NCI-H2081 (cell line): ENCODE measurements at places on chromosomes 6 and 20.

DNA sequence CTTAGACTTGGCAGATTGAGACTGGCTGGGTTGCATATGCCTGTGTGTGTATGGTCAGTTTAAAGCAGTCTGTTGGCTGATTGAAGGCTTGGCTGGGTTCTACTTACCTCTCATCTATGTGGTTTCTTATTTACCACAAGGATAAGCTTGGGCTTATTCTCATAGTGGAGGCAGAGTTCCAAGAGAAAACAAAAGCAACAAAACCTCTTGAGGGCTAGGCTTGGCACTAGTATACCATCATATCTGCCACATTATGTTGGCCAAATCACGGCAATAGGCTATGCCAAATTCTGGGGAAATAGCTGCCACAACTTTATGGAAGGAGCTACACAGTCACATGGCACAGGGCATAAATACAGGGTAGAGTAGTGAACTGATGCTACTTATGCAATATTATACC is 714.1 kb downstream of the CBLN4 start:
- DNase-seq: no peak

DNA sequence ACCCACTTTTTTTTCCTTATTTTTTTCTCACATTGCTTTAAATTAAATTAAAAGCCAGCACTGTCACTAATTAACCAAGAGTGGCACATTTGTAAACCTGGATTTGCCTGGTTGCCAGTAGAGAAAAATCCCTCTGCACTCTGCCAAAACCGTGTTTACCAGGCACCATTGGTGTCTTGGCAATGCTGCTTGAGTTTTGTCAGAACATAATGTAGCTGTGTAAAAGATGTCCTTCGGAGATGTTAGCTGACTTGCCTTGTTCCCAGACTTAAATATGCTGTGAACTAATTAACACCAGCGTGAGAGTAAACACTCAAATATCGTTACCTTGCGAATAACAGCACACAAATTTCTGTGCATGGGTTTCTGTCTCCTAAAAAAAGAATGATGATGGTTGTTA is 694.9 kb upstream of the ID4 start:
- no peak for DNase-seq

- no peak for DNase-seq
Measured at GRCh38 chr6:90072935-90073464, 178.7 kb downstream of the GJA10 start.

DNA sequence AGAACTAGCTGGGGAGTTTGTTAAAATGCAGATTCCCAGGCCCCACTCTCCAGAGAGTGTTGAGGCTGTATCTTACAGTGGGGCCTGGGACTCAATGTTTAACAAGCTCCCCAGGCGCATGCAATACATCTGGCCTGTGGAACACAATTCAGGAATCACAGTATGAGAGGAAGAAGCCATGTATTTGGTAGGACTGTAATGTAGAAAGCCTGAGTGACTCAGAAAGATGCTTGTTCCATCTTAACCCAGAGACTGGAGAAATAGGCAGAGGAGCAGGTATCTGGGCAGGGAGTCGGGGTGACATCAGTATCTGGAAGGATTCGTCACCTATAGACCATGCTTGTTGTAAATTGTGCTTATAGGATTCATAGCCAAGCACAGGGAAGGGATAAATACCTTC is 90.5 kb downstream of the UNC5CL start:
- no peak for DNase-seq

DNA sequence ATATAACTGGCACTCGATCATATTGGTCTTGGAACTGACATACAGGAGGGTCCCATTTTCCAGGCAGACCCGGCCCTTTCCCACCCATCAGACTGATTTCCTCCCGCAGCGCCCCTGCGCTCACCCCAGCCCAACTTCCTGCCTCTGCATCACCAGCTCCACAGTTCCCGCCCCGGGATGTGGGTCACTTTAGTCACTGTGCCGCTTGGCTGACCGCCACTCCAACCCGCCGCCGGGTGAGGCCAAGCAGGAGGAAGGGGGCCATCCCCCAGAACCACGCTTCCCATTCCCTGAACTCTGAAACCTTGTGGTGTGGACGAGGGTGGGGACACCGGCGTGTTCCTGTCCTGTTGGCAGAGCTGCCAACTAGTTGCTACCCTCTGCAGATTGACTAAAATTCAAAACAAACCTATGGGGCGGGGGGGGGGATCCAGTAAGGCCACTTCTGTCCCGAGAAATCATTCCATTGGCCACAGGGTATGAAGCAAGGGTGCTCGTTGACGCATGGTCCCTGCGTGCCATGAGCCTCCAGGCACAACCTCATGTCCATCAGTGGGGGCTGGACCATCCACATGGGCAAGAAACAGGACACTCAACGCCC is 12.3 kb downstream of the TGM2 start:
- DNase-seq: no peak

DNA sequence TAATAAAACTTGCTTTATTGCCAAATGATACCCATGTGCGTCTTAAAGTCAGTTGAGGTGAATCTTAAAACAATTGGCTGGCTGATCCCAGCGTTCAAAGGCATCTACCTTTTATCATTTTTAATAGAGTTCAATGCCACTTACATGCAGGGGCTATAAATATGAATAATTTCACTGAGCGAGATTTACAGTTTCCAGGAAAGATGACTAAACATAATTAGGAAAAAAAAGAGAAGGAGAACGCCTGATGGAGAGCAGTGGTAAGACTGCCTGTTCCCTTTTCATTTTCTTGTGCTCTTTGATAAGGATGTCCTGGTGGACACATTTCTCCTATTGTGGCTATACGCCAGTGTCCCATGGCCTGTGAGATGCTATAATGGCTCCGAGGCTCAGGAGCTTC is 139.9 kb upstream of the SLC22A23 start:
- no peak for DNase-seq

- no peak for DNase-seq
Measured at GRCh38 chr6:39563566-39564311, 161.5 kb downstream of the KIF6 start.

DNA sequence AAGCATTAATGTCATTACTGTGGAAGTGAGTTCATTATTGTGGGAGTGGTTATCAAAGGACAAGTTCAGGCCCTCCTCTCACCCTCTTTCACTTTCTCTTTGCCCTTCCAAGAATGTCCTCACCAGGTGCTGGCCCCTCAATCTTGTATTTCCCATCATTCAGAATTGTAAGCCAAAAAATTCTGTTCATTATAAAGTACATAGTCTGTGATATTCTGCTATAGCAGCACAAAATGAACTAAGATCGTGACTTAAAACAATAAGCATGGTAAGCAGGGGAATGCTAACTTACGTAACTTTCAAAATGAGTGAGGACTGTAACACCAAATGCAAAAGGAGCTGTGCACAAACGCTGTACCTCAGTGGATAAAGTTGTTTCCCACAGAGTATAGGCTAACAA is 515.7 kb upstream of the BTBD3 start:
- no peak for DNase-seq

DNA sequence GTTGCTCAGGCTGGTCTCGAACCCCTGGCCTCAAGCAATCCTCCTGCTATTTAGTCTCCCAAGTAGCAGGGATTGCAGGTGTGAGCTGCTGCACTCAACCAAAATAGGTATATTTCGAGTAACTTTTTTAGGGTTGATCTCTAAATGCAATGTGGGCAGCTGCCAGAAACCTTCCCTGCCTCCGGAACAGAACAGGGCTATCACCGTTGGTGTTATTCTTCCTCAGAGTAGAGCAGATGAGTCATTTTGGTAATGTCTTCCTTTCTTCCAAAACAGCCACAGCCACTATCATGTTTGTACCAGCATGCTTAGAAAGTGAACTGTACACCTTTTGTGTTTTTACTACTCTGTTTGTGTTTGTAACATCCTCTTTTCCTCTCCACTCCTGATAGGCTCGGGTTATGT is 44.1 kb downstream of the SNX9 start:
- no peak for DNase-seq

DNA sequence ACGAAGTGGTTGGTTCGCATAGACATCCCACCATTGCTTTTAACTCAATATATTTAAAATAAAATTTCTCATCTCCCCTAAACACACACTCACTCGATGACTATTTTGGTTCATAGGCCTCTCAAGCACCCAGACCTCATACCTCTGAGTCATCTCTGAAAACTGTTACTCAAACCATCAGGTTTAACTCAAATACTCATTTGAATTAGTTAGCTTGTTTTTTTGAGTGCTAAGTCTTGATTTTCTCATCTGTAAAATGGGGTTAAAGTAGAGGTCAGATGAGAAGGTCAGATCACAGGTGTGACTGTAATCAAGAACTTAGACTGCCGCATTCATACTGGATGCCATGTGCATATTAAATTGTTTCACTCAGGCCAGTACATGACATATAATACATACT is 243.9 kb upstream of the TENT5A start:
- DNase-seq: no peak

DNA sequence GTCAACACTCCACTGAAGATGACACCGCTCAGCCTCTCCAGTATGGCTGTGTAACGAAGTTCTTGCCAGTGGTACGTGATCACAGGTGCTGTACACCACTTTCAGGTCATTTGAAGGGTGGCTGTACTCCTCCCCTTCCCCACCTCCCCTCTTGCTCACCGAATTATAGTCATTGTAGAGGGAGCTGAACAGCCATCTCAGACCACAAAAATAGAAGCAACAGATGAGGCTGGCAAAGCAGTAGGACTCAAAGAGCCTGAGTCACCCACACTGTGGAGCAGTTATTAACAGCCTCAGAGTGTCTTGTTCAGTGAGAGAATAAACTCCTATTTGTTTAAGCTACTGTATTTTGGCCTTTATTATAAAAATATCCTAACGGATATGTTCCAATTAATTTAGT is 192.5 kb upstream of the MCHR2 start:
- DNase-seq: no peak

DNA sequence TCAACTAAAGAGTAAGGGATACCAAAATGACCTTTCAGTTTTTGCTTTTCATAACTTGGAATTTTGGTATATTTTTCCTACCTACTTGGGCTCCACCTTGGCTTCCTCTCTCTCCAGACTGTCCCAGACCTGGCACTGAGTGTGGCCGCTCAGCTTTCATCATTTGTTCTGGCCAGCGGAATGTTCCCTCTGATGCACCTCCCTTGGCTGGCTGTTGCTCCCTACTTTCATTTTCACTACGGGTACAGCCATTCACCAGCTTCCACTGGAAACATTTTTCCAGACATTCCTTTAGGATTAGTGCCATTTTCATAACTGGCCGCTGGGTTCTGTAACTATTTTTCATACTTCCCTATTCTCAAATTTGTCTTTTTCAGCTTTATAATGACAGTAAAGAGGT is 487.4 kb downstream of the TENT5A start:
- DNase-seq: no peak

GRCh38 chr6:14888575-14889000 is 357.3 kb upstream of the JARID2 start:
- DNase-seq: no peak

- no peak for DNase-seq
Measured at GRCh38 chr20:10453241-10453640, 18.1 kb downstream of the SLX4IP start.

DNA sequence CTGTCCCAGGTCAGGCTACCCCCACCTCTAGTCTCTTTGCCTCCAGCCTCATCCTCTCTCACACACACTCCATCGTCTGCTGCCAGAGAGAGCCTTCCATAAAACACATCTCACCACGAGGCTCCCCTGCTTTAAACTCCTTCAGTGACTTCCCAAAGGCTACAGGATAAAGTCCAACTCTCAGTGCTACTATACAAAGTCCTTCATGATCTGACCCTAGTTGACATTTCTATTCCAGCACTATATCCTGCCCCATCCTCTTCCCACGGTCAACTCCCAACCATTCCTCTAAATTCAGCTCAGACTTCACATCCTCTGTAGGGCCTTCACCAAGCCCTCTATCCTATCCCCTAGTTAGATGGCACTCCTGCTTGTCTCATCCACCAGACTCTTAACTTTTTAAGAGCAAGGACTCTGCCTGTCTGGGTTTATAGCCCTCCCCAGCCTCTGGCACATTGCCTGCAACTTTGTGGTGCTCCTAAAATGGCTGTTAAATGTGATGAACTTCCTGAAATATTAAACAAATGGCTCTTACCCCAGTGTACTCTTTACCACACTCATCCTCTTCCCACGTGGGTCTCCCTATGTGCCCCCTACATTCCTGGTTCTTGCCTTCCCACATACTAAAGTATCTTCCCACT is 36.1 kb downstream of the KIF16B start:
- no peak for DNase-seq

- no peak for DNase-seq
Measured at GRCh38 chr6:129211626-129212025, 328.7 kb downstream of the LAMA2 start.

DNA sequence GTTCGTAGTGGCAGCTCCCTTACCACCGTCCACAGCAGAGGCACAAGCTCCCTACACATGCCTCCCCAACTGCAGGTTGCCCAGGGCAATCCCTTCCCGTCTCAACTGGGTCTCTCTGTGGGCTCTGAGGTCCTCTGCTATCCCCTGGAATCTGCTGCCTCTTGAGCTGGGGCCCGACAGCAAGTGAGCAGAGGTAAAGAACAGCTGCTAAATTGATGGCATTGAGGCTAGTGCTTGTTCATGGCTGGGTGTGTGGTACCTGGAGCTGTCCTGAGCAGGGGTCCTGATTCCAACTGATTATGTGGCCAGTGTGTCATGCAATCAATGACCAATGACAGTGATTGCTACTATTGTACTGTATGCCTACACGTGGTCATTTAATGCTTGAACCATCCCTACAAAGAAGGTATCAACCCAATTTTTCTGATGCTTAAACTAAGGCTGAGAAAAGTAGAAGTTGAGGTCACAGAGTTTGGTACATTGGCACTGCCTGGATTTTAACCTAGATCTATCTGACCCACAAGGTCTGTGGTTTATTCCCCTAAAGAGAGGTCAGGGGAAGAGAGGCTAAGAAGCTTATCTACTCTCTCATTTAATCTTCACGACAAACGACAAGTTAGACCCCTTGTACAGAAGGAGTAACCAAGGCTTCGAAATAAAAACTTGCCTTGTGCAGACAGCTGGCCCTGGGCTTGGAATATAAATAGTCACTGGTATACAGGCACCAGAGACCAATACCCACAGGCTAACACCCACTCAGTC is 41.1 kb downstream of the HNF4A start:
- DNase-seq: no peak

DNA sequence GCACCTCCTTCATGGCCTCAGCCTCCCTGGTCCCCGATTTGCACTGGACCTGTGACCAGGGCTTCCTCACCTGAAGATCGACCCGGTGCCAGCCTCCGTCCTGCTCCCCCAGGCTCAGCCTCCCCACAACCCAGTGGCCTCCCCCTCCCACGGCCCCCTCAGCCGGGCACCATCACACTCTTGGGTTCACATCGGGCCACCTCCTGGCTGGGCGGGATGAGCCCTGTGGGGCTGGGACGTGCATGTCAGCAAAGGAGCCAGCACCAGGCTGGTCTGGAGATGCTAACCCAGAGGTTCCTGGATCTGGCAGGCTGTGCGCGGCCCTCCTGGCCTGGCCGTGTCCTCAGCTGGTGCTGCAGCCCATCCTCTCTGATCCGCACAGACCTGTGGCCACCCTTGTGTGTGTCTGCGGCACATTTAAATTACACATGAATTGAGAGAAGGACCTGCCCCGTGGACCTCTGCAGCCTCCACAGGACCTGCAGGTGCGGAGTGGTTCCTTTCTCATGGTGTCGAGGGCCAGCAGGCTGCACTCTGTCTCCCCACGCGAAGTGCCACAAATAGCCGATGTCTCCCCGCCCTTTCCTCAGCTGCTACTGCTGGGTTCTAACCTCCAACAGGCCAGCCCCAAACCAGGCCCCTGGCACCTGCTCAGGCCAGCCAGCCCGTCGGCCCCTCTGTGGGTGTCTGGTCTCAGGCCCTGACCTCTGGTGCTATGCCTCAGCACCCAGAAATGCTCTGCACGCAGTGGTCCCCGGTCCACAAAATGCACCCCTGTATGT is 237.5 kb downstream of the ERMARD start:
- no peak for DNase-seq

GRCh38 chr6:13419422-13420195 is 67.8 kb downstream of the GFOD1 start:
- no peak for DNase-seq
